ENCODE measurements at places on chromosomes 2 and 18.

GRCh38 chr2:77325395-77325794 lies 196.8 kb downstream of the LRRTM4 start:
- no peak for DNase-seq

DNA sequence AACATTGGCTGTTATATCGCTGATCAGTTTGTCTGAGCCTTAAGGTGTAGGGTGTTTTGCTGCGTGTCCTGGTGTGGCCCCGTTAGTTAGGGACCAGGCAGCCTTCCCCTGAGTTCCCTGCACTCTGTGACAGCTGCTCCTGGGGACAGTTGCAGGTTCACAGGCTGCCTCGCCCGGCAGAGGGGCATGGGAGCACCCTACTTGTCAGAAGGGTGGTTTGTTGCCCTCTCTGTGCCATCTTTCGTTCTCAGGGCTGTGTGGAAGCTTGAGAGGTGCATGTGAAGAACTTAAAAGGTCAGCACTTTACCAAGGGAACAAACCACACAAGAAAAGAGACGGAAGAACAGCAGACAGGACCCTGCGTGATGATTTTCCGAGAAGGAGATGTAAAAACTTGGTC lies 159.6 kb downstream of the LDLRAD4 start:
- DNase-seq = no peak

DNA sequence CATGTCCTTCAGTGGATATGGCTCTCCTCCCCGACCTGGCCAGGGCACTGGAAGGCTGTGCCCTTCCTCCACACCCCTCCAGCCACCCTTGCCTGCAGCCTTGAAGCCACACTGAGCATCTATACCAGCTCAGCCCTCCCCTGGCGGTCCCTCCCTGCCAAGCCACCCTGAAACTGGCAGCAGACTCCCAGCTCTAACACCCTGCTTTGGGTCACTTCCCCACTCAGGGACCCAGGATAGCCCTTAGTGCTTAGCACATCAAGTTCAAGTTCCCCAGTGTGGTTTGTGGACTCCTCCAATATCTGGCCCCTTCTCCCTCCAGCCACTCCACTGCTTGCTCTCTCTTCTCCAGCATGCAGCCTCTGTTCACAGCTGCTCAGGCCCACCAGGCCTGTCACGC lies 89.4 kb downstream of the TNS1 start:
- DNase-seq = no peak

- DNase-seq = no peak
Measured at GRCh38 chr2:73104933-73105332, 7.8 kb downstream of the RAB11FIP5 start.

GRCh38 chr18:12751891-12752290 lies 49.0 kb downstream of the PSMG2 start:
- no peak for DNase-seq

DNA sequence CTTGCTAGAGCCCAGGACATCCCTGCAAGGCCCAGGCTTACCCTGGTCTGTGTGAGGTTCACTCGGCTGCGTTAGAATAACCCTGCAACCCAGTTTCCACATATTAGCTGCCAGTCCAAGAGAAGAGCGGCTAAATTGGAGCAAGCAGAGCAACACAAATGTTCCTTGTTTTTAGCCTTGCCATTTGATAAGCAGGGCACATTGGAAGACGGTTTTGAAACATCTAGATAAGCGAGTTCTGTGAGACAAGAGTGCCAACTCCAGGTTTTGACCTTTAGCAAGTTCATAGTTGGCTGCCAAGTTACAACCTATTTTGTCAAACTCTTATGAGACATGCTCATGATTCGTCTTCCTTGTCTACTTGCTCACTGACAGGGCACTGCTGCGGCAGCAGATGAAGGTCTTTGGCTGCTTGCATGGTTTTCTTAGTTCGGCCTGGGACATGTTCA lies 23.5 kb downstream of the DPP4 start:
- DNase-seq = no peak

- no peak for DNase-seq
Measured at GRCh38 chr2:233468047-233468740, 98.4 kb downstream of the USP40 start.

GRCh38 chr2:170530284-170530745 lies 184.8 kb upstream of the SP5 start:
- DNase-seq = peak; percentile 96

- DNase-seq = no peak
Measured at GRCh38 chr2:209868271-209868994, 96.8 kb downstream of the UNC80 start.

GRCh38 chr2:196372276-196372809 lies 201.0 kb upstream of the STK17B start:
- no peak for DNase-seq

DNA sequence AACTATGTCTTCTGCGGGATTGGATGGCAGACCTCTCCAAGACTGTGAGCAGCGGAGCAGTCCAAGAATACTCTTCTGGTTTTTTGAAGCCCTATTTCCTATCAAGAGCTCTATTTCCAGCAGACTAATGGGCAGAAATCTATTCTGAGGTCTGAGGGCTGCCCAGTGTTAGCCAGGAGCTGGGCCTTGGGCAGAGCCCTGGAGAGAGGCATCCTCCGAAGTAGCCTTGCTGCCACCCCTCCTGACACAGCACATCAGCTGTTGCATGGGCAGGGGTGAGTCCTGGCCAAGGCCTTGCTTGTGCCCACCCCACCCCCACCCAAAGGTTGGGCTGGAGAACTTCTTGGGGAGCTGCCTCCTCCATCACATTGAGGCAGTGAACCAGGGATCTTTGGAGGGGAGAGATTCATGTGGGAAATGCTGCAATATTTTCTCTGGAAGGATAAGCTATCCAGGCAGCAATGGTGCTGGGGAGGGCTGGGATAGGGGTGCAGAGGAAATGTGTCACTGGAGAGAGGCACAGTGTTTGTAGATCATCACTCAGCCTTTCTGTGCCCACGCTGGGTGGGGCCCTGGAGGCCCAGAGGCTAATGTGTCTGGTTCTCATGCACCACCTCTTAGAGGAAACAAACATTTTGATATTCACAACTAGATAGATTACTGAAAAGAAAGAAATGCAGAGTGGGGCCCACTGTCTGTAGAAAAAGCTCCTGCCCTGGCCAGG lies 104.7 kb downstream of the VSNL1 start:
- no peak for DNase-seq

GRCh38 chr2:179999000-179999399 lies 8.1 kb downstream of the CWC22 start:
- DNase-seq = no peak

GRCh38 chr2:40734797-40735196 lies 282.9 kb upstream of the SLC8A1 start:
- no peak for DNase-seq

DNA sequence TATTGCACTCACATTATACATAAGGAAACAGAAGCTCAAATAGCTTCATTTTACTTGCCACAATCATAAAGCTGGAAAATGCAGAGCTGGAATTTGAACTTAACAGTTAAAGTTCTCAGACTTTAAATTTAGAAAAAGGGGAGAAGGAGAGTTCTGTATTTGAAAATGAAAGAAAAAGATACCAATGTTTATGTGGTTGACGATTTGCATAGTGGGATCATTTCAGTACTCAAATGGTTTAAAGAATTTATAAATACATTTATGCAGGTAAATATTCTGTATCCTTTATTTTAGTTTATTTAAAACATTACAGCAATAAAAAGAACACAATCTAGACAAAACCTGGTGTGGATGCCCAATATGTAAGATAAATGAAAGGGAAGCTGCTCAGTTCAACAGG lies 25.5 kb upstream of the STAT4 start:
- DNase-seq = no peak

DNA sequence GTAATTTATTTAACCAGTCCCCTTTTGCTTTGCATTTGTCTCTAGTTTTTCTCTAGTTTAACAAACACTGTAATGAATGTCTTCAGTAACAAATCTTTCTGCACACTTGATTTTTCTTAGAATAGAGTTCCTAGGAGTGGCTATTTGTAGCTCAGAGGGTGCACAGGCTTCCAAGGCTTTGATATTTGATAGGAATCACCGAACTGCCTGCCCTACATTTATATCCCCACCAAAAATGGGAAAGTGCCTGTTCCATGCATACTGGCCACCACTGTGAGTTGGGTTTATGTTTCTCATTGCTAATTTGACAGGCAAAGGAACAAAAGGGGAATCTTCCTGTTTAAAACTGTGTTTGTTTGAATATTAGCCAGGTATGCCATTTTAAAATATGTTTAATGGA lies 238.7 kb downstream of the SH3RF3 start:
- no peak for DNase-seq

DNA sequence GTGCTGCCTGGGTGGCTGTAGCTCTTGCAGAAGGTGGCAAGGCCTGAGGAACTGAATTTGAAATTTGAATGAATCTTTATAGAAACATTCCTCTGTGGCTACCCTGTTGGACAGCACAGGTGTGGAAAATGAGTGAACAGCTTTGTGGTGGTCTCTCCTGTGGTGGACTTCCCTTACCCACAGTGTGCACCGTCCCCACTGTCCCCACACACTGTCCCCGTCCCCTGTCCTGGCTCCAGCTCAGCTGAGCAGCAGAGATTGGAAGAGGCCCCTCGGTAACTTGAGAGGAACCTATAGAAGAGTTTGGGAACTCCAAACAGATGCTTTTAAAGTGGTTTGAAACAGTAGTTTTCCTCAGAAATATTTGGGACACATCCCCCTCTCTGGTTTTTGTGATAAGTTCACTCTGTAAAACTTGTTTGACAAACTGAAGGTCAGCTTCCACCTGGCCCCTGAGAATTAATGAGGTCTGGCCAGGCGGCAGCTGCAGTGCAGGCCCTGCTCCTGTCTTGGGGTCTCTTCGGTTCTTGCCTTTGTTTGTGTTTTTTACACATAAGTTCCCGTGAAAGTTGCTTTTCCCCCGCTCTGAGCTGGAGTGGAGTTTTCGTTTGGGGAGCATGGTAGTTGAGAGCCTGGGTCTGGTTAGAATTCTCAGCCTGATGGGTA lies 63.2 kb downstream of the ASAP2 start:
- DNase-seq = no peak

DNA sequence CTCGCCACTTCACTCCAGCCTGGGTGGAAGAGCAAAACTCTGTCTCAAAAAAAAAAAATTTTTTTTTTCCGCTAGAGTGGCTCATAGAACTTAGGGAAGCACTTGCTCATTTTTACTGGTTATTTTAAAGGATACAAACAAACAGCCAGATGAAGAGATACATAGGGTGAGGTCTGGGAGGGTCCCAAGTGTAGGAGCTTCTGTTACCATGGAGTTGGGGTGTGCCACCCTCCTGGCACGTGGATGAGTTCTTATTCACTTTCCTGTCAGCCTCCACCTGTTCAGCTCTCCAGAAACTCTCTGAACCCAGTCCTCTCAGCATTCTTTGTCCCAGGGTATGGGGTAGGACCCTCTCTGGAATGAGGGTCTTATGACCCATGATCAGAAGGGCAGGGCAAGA lies 4.9 kb upstream of the MAT2A start:
- no peak for DNase-seq
